ENCODE measurements at places on chromosomes 3 and 15.

GRCh38 chr3:133943639-133944141 lies 48.0 kb upstream of the RAB6B start:
- DNase-seq, result peak; percentile 82

DNA sequence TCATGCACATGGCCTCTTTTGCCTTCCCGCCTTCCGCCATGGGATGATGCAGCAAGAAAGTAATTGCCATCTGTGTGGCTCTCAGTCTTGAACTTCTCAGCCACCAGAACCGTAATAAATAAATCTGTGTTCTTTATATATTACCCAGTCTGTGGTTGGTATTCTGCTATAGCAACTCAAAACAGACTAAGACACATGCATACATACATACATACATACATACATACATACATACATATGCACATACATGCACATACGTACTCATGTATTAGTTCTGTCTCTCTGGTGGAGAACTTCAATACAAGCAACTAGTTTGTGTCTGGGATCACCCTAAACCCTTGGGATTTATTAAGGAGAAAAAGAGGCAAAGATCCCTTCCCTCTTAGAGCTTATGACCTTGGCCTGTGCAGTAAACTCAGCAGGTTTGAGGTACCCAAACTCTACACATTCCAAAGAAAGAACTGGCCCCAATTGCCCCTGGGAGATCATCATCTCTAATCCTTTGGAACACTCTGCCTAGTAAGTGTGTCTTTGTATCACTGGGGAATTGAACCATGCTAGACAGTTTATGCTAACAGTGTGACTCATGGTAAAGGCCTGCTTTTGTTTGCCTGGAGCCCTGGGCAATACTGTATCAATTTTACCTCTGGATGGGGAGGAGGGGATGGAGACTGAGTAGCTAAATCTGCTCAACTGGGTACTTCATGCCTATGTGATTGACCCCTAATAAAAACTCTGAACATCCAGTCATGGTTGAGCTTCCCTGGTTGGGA lies 115.6 kb upstream of the LMCD1 start:
- DNase-seq, result no peak

DNA sequence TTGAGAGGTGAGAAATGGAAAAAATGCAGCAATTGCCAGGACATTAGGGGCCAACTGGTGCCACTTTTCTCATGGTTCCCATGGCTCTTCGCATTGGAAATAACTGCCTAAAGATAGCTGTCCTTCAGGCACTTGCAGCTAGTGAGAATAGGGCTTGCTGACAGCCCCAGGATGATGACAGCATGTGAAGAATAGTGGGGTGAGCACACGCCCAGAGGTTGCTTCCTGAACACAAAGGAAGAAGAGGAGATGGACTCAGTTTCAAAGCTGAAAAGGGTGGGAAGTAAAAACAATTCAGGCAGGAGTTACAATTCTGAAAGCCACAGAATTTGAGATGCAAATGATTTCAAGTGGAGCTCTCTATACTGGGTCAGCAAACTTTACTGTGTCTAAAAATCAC lies 45.6 kb downstream of the TNFAIP8L3 start:
- DNase-seq, result no peak

GRCh38 chr15:54540721-54541120 lies 562.5 kb downstream of the UNC13C start:
- DNase-seq, result no peak

GRCh38 chr3:126733061-126733430 lies 29.0 kb downstream of the CHCHD6 start:
- DNase-seq, result no peak

DNA sequence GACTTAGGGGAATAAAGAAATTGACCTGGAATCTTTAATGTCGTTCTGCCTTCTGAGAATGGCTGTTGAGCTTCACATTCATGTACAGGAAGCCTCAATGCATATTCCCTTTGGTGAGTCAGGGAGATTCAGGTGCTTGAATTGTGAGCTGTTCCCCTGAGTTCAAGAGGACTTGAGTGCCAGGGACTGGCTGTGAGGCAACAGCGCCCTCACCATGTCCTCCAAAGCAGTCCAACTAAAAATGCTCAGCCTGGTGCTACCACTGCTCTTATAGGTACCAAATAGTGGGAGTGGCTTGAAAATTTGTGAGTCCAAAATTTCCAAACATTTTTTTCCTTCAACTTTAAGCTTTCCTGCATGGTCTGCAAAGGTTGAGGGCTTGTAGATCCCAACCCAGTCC lies 54.1 kb downstream of the LEO1 start:
- no peak for DNase-seq

DNA sequence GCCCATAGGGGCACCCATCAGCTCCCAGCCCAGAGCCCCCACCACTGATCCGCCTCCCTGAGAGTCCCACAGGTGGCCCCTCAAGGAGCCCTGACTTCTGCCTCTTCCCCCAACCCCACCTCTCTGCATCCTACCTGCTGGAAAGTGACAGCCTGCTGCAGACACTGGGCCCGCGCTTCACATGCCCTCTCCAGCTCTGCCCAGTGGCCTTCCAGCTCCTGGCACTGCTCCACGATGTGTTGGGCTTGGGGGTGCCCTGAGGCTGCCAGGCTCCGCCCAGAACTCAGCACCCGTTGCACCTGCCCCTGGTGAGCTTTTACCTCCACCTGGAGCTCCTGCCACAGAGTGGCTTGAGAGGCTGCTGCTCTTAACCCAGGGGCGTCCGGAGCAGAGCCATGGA lies 20.1 kb downstream of the SPTBN5 start:
- no peak for DNase-seq

DNA sequence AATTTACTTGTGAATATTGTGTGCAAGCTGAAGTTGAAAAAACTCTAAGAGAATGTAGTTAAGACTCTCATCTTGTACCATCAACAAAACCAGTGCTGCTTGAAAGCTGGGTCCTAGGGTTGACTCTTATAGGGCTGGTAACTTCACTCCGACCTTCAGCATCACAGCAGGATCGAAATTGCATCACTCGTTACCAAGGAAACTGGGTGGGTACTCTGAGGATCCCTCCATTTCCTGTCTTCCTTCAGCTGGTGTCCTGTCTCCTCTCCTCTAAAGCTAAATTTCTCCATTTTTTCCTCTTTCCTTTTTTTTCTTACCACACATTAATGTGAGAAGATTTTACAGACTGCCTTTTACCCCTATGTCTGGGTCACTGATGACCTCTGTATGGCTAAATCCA lies 3.0 kb upstream of the APH1B start:
- DNase-seq, result no peak

DNA sequence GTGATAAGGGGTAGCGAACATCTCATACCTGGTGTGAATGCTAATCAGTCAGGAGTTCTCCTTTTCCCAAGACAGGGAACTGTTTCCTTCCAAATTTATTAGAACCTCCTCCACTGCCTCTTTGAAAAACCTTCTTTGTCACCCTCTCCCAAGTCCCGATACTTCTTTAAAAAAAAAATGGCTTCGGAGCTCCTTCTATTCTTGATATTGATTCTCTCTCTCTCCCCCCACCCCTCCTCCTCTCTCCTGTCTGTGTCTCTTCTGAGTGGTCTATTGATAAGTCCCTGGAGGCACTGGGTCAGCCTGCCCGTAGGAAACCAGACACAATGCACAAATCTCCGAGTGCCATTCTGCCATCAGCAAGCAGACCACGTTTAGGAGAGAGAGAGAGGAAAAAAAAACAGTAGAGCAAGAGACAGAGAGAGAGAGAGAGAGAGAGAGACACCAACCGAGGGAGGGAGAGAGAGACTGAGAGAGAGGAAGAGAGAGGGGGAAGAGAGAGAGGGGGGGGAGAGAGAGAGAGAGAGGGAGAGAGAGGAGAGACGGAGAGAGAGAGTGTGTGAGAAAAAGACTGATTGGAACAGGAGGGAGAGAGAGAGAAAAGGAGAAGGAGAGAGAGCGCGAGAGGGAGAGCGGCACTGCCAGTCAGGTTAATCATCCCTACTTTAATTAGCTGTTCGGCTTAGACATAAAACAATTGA lies 160.9 kb downstream of the TIGIT start:
- DNase-seq, result no peak

- DNase-seq, result no peak
These were observed 41.2 kb downstream of the CCPG1 start for GRCh38 chr15:55366981-55367380.

DNA sequence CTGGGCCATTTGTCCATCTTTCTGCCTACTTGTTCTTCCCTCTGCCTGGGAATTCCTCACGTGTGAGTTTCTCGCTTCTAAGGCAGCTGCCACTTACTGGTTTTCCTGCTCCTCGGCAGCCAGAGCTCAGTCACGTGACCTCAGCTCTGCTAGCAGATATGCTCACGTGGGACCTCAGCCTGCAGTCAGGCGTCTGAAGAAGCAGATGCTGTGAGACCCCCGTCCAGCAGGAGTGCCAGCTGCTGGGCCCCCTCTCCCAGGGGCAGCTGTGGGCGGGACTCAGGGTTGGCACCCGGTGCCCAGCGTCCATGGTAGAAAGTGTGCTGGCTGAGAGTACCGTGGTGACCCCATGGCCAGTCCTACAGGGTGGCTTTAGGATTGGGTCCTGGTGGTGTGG lies 161.3 kb upstream of the TLE3 start:
- no peak for DNase-seq

DNA sequence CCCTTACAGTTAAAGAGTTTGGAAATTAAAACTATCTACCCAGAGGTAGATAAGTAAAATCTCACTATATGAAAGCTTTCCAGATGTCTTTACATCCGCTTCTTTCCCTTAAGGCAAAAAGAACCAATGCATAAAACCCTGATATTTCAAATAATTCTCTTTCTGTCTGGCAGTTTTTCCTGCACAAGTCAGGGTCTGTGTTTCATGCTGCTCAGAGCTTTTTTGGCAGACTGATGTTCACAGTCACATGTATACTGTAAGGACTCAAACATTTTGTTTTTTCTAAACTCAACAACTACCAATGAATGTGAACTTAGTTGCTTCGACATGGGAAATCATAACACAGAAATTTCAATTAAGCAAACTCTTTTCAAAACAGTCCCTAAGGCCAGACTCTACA lies 988.4 kb downstream of the EPHA3 start:
- no peak for DNase-seq

DNA sequence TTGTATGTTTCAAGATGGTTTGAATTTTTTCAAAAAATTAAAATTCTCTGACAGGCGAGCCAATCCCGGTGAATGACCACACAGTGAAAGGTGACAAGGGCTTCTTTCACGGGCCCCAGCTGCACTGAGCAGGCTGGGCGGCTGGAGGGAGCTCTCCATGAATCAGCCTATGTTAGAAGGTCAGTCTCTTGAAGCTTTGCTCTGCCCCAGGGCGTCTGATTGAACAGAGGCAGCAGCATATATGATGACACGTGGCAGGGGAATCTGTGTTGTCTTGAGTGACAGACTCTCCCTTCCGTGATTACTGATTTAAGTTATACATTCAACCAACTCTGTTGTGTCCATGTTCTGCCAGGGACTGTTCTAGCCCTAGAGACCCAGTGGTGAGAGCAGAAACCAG lies 51.5 kb downstream of the ISG20 start:
- DNase-seq, result no peak

- no peak for DNase-seq
These were observed 3.9 kb upstream of the MASP1 start for GRCh38 chr3:187295316-187296034.

GRCh38 chr3:43950775-43951174 lies 260.0 kb downstream of the ABHD5 start:
- no peak for DNase-seq

DNA sequence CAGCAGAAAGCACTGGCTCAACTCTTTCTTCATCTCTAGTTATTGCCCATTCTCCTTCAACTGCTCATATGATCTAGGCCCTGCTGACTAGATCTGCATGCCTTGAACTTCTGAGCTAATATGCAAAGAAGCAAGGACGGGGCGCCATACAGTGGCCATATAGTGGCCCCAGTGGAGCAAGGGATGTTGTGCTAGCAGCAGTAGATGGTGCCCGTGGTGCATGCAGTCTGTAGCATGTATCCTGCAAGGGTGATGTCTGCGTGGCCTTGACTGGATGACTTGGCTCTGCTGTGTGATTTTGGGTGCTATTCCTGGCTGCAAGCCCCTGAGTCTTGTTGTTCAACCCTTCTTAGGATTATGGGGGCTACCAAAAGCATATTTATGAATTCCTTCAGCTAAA lies 12.2 kb upstream of the NMD3 start:
- no peak for DNase-seq

- no peak for DNase-seq
These were observed 234.8 kb downstream of the CADM2 start for GRCh38 chr3:85193565-85193964.

GRCh38 chr3:143464850-143465249 lies 345.3 kb downstream of the CHST2 start:
- peak; percentile 31 for DNase-seq

DNA sequence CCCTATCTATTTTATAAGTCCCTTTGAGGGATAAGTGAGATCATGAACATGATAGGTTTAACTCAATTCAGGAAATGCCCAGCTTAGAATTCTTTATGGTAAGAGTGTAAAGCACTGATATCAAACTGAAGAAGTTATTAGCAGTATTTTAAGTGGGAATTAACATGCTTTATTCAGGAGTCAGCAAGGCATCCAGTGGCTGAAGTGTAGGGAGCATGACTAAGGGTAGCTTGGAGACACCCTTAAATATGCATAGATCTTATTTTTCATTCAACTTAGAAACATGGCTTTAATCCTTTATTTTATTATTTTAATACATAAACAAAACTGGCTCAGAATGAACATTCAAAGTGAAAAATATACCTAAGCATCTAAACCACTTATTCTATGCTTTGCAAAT lies 158.3 kb upstream of the LPP start:
- no peak for DNase-seq

DNA sequence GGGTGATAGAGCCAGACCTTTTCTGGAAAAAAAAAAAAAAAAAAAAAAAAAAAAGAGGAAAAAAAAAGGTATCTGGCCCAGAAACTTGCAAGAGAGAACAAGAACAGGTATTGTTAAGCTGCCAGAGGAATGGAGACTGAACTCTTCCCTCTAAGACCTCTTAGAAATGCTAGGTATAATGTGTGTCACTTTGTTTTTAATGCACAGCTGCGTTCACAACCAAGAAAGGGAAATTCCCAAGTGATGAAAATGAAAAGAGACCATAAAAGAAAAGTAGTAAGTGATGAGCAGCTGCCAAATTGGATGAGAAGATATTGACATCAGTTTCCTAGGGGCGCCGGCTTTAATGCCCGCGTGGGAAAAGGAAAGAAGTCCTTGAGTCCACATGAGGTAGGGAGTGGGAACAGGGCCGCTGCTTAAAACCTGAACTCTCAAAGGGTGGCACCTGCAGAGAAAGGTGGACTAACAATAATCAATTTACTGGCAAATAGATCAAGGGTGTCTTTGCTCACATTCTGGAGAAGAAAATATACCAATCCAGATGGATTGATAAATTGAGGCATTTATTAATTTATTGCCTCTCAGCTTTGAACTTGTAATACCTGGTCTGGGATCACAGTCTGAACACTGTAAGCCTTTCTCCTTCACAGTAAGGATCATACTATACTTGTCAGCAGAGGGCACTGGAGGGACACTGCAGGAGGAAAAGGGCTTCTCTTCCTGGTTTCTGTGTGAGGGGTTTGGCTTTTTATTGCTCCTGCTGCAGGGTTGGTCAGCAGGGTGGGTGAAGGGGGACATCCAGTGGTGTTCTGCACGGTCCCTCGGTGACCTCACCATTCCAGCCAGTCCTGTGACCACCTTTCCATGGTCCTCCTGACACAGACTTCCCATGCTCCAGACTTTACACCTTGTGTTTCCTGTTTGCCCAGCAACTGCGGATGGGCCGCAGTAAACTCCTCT lies 131.6 kb downstream of the AQP9 start:
- DNase-seq, result peak; percentile 65

GRCh38 chr3:146250449-146251382 lies at the start of gene PLSCR4:
TSS of gene PLSCR4 (minus strand) at chr3:146251105. CDS start at chr3:146222071, 29,034 bp downstream.
- peak; percentile 46 for DNase-seq

- DNase-seq, result no peak
These were observed 129.0 kb upstream of the NEO1 start for GRCh38 chr15:72923289-72923688.

- no peak for DNase-seq
These were observed 7.4 kb upstream of the CAMP start for GRCh38 chr3:48215876-48216275.

GRCh38 chr15:40146037-40146436 lies 14.8 kb upstream of the BUB1B start:
- DNase-seq, result peak; percentile 33
